ENCODE measurements at places on chromosomes 4 and X. TPM values are rescaled to one million over a fixed set of nuclear protein-coding genes. Genes with fewer than 3 reads are reported as not detected.

DNA sequence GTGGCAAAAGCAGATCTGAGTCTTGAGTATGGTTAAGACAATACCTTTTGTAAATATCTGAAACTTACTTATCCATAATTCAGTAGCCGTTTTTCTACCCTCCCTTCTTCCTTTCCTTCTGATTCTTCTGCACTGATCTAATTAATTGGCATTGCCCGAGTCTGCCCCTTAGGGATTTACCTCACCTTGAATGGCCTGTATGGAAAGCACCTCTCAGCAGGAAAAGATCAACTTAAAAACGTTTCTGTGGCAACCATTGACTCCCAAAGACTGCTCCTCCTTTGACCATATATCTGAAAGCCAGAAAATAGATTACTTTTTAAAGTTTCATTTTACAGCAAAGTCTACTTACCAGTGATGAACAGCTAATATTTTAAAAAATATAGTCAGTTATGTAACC is 496.5 kb upstream of the LCORL start:
- DNase-seq, result no peak

- DNase-seq, result no peak
Measured at GRCh38 chr4:78061939-78062570, 4.9 kb downstream of the FRAS1 start.

DNA sequence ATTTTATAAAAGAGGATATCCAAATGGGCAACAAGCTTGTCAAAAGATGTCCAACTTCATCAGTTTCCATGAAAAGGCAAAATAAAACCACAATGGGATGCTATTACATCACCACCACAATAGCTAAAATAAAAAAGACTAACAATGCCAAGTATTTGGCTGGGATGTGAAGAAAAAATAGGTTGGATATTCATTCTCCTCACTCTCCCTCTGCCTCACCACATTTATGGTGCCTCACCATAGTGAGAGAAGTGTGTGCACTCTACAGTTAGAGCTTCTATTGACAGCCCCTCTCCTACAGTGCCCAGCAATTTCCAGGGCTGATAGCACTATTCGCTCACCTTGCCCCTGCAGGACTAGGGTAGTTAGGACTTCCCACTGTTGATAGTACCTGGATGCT is 25.5 kb downstream of the VEGFC start:
- DNase-seq, result no peak

DNA sequence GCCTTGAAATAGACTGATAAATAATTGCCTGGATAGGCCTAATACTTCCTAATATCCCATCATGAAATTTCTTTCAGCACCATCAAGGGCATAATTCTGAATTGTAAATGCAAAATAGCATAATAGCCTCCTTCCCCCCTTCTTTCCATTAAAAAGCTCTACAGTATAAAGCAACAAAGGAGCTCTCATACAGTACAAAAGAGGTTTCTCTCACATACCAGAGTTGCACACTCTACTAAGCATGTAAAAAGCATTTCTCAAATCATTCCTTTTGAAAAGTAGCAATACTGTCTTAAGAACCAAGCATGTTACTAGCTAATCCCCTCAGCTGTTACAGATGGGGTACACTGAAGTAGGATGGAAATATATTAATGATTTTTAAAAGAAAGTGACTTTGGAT is 509.0 kb downstream of the KLHL13 start:
- DNase-seq, result no peak

DNA sequence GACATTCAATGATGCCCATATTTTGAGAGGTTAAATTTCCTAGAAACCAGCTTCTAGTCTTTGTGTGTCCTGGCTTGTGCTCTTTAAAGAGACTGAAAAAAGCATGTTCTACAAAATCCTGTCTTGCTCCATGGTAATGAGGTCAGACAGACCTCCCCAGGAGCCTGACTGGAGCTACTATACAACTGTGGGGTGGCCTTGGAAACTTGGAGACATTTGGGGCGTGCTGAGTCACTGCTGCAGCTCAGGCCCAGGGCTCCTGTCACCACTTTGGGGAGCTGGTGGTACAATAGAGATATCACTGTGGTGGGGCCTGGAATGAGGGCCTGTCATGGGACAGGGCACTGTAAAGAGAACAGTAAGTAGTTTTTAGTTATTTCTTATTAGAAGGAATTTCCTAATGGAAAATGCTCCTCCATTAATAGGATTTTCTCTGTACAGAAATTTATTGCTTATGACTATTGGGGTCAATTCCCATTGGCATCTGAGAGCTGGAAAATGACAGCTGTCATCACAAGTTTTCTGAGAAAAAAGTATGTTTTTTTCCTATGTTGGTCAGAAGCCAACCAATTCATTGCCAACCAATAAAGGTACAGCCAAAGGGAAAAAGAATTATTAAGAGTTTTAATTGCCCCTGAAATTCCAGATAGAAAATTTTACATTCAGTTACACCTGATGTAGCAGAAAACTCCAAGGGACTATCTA is 207.4 kb upstream of the JADE1 start:
- no peak for DNase-seq

DNA sequence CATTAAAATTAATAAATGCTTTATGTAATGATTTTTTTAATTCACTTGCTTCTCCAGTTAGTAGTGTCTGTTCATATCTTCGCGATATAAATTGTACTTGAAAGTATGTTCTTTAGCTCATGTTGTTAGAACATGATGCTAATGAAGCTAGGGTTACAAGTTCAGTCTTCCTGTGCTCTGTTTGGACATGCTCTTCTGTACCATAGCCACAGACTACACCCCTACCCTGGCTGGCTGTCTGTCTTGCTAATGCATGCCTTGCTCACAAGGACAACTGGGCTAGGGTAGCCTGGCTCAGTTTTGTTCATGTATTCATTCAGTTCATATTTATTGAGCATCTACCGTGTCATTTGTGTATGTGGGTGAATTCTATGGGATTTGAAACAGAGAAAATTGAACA is 50.8 kb upstream of the MTMR1 start:
- DNase-seq, result no peak

DNA sequence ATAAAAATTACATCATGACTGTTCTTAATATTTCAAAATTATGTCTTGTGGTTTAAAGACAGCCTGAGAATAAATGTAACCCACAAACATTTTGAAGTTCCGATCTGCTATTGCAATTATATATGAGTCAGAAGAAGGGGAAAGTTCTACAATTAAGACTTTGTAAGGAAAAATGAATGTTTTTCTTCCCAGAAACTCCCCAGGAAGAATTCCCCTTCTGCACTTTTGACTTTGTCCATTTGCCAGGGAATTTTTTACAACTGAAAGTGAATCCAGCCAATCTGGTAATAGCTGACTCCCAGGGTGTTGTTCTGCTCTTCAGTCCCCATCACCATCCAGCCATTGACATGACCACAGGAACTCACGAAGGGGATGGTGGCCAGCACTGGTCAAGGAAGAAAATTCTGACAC is 61.6 kb upstream of the NOCT start:
- DNase-seq, result no peak

DNA sequence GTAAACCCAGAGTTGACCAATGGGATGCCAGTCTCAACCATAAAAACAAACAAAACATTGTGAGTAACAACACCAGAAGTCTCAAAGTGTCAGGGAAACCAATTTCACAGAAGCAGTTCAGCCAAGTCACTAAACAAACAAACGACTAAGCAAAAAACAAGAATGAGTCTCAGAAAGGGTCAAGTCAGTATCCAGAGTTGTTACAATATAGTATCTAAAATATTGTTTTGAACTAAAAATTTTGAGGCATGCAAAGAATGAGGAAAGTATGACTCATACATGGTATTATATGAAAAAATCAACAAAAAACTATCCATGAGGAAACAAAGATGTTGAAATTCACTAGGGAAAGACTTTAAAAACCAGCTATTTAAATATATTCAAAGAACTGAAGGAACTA is 70.6 kb downstream of the AR start:
- no peak for DNase-seq

GRCh38 chrX:12425496-12425895 is 287.2 kb downstream of the FRMPD4 start:
- no peak for DNase-seq

GRCh38 chrX:133634416-133634815 is 219.1 kb upstream of the GPC4 start:
- no peak for DNase-seq

DNA sequence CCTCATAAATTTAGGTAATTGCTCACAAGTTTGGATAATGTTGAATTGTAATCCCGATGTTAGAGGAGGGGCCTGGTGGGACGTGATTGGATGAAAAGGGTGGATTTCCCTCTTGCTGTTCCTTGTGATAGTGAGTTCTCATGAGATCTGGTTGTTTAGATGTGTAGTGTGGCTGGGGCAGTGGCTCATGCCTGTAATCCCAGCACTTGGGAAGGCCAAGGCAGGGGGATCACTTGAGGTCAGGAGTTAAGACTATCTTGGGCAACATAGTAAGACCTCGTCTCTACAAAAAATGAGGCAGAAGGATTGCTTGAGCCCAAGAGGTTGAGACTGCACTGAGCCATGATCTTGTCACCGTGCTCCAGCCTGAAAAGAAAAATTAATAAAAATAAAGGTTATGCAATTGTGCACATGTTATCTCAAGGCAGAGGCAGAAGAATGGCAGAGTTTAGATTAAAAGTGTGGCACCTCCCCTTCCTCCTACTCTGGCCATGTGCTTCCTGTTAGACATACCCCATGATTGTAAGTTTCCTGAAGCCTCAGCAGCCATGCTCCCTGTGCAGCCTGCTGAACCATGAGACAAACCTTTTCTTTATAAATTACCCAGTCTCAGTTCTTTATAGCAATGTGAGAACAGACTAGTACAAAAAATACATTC is 36.5 kb downstream of the ERVMER34-1 start:
- DNase-seq, result no peak

GRCh38 chr4:165299399-165300060 is 27.9 kb upstream of the MSMO1 start:
- DNase-seq, result no peak

DNA sequence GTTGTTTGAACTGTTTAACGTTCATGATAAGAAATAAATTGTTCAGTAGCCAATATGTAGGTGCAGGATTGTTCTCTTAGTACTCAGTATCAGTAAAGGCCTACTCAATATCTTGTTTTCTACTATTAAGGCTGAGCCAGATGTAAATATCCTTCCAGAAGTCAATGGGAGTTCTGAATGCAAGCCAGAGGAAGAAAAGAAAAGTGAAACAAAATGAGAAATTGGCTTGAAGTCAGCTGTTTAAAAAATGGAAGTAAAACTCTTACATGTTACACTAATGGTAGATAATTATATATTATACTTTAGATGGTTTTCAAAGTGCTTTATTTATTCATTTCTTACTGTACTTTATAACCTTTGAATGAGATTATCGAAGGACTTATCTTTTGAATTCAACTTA is 1417.9 kb downstream of the ADGRL3 start:
- DNase-seq, result no peak

- DNase-seq, result no peak
Measured at GRCh38 chr4:185099940-185100339, 43.1 kb upstream of the SLC25A4 start.

The ZNF732 gene
- 2.4 TPM for total RNA-seq

The XAGE1B gene
- total RNA-seq, result not detected

The MORC4 gene
- 11.2 TPM for total RNA-seq

The TCP11X2 gene
- 2.9 TPM for total RNA-seq

The HTRA3 gene
- 2.4 TPM for total RNA-seq

The SSX1 gene
- total RNA-seq, result not detected

The GABRG1 gene
- total RNA-seq, result 22.3 TPM

The FREM3 gene
- 6.5 TPM for total RNA-seq

The DBET gene
- total RNA-seq, result not detected

The ALB gene
- total RNA-seq, result 7.3 TPM
